ENCODE measurements at places on chromosomes 1 and 21. TPM values are rescaled to one million over a fixed set of nuclear protein-coding genes. Genes with fewer than 3 reads are reported as not detected.
A peak's percentile ranks its signal among the peaks of the same experiment; 100 is the strongest.

DNA sequence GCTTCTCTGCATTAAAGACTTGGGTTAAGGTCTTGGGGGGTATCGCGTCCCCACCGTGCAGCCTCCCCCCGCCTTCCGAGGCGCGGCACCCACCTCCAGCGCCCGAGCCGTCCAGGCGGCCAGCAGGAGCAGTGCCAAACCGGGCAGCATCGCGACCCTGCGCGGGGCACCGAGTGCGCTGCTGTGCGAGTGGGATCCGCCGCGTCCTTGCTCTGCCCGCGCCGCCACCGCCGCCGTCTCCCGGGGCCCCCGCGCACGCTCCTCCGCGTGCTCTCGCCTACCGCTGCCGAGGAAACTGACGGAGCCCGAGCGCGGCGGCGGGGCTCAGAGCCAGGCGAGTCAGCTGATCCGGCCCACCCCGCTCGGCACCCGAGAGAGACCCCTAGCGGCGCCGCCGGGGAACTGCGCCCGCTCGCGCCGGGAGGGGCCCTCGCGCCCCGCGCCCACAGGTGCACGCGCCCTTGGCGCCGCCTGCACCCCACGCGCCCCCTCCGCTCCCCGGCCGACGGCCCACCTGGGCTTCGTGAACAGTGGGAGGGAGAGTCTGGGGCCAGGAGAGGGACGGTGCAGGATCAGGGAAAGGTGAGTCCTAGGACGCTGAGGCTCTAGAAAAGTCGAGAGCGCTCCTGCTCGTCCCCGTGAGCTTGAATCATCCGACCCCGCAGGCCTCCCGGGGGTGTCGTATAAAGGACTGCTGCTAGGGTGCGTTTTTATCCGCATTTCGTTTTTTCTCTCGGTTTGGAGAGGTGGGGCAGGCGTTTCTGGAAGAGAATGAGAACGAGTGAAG is at the start of gene APP:
TSS of gene APP (minus strand) at position 300 of the 787 bp plus-strand sequence. CDS start at position 150, 150 bp downstream.
- peak; percentile 89 for DNase-seq

GRCh38 chr1:8465013-8465412 is 147.1 kb downstream of the SLC45A1 start:
- no peak for DNase-seq

GRCh38 chr1:35883635-35884101 is 659 bp downstream of the AGO1 start:
- peak; percentile 40 for DNase-seq

- DNase-seq: no peak
These were observed 6.1 kb downstream of the CD101 start for GRCh38 chr1:117007719-117008013.

- no peak for DNase-seq
These were observed 14.5 kb downstream of the CFHR4 start for GRCh38 chr1:196902344-196902743.

- DNase-seq: no peak
These were observed 59.4 kb downstream of the AK5 start for GRCh38 chr1:77341195-77341594.

GRCh38 chr1:7549277-7550161 is 221.6 kb upstream of the VAMP3 start:
- DNase-seq: no peak

DNA sequence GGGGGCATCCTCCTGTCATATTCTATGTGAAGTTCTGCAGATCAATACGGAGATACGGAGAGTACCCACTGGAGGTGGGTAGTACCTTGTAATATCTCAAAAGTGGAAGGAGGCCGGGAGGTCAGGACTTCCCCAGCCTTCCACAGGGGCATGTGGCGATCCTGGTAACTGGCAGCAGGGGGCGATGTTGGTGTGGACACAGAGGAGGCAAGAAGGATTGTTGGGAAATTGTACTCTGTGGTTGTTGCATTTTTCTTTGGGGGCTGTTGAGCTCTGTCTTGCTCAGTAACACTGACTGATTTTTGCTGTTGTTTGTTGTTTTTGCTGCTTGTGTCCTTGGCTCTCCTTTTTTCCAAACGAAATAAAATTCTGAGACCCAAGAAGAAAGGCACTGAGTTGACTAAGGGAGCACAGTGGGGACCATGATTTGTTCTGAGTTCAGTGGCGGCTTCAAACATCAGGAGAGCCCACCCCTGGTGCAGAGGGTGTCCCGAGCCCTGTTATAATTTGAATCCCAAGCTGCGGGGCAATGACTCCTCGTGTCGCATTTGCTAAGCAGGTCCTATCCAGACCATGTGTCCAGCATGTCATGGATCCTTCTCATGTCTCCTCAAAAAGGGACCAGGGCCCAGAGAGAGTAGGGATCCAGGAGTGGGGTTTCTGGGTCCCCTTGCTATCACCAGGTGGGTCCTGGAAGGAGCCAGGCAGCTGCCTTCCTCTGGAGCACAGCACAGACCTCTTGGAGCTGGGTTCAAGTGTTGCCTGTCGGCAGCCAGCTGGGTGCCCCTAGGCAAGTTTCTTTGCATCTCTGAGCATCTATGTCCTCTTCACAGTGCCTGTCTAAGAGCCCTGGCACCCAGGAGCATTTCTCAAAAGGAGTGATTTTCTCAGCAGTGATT is 22.8 kb downstream of the LHX4 start:
- DNase-seq: peak; percentile 67

DNA sequence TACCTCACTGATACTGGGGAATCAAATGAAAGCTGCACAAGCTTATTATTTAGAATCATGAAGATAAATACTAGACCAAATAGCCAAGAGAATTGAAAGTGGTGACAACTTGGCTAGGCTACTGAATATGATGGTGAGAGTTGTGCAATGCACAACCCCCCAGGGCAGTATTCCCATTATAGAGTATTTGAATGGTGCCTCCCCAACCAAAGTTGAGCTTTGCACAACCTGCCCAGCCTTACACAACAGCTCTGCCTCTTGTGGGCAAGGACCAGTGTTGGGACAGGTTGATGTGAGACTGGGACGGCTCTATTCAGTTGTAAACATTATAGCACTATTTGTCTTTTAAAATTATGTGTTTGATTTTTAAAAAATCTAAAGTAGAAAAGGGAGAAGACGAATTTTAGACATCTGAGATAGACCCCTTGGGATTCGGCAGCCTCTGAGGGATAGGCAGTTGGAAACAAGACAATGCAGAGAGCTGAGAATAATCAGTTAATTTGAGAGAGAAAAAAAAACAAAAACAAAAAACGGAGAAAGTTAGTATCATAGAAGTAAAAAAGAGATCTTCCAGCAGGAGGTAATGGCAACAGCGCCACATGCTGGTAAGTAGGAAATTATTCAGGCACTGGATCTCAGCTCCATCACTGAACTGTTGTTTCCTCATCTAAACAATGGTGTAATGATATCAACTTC is 91.0 kb upstream of the KCNA3 start:
- no peak for DNase-seq

DNA sequence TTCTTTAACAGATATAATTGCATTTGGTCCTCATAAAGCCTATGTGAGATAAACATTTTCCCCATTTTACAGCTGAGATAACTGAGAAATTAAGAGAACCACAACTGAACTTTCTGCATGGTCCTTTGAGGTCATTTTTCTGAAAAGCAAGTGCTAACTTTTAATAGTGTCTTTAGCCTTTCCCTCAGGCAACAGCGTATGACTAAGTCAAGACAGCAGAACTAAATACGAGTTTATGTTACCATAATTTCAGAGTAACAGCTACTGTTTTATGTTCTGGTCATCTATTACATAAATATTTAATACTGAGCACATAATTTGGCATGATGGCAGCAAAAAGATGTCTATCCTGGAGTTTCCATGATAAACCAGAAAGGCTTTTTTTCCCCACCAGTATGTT is 95.6 kb downstream of the OLFML2B start:
- no peak for DNase-seq

DNA sequence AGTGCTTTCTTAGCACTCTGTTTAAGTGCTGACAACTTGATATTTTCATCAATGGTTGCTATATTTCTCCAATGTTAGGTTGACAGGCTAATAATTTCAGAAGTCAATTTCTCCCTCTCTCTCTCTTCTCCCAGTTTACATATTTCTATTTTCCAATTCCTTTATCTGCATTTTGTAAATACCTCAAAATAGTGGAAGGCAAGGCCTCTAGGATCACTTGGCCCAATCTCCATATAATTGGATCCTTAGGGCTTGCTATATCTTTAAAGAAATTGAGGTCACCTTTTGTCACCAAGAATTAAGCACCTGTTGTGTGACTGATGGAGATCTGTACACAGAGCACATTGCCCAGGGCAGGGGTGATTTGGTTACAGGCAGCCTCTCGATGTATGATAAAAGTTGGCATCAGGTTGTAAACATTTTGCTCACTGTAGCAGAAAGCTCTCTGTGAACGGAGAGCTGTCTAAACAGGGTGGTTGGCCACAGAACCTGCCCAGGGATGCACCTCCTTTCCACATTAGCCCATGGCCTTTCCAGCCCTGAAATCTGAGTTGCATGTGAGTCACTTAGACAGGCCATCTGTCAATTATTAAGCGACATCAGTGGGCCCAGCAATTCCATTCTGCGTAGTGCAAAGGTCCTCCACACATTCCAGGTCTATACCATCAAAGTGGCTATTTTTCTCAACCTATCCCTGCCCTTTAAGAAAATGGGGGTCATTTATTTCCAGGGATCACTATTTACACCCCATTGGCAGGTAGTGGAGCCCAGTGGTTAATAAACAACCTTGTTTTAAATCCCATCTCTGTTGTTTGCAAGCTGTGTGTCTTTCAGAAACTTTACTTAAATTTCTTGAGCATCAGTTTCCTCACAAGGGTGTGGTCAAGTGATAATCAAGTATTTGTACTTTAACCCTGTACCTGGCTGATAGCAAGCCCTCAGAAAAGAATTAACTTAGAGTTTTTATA is 29.1 kb upstream of the IRF2BP2 start:
- DNase-seq: no peak

- no peak for DNase-seq
These were observed 119.5 kb downstream of the NTMT2 start for GRCh38 chr1:170265234-170265633.

DNA sequence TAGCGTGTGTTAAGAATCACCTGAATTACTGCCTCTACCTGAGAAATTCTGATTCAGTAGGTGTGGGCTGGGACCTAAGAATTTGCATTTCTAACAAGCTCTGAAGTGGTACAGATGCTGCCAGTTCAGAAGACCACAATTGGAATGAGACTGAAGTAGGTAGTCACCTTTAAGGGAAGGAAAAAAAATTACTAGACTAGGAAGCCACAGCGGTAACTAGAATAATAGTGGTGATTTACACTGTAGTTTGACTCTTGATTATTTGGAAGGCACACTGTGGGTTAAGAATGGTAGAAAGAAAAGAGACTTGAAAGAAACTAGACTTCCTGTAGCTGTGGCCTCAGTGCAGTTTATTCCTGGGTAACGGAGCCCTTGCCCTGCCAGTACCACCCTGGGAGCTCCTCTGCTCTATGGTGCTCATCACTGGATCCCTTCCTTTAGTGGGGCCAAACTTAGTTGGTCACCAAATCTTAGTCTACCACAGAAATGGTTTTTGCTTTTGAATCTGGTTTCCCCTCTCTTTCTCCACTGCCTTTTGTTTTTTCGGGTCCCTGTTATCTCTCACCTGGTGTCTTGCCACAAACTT is 43.6 kb downstream of the ARID1A start:
- no peak for DNase-seq

DNA sequence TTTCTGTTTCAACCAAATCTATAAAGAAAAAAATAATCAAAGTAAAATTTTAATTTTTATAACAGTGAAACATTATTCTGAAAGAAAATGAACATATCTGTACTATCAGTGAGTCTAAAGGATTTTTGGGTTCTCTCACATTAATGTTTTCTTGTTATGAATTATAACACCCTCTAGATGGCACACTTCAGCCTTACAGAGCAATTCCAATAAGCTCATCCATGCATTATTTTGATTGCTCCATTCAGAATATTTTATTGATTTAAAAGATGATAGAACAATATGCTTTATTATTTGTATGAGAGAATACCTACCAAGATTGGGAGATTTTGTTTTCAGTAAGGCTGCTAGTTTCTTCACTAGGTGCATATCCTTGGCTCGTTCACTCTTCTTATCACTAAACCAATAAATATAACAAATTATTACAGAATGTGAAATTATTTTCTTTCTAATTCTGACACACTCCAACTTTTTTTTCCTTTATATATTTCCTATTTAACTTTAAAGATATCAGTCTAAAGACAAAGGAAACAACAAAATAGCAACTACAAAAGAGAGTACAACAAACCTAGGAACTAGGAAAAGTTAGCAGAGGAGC is 82.4 kb downstream of the RAB3GAP2 start:
- no peak for DNase-seq

DNA sequence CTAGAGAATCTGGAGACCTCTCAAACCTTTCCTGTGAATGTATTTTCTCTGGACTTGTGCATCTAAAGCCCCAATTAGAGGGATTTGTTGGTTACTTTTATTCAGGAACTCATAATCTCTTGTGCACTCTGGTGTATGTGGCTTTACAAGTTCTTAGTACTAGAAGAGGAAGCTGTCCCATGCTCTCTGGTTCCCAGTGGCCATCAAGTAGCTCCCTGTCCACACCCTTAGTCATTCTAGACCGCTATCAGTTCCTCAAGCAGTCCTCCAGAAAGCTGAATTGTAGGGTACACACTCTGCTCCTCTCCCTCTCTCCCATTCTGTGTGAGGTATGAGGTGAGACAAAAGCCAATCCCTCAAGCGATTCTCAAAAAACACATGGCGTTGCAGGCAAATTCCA is 470.3 kb downstream of the PTPRC start:
- DNase-seq: no peak

GRCh38 chr1:90761156-90761555 is 44.1 kb upstream of the BARHL2 start:
- DNase-seq: no peak

GRCh38 chr21:45306832-45307571 is 19.3 kb upstream of the POFUT2 start:
- DNase-seq: peak; percentile 86

GRCh38 chr21:23026878-23027277 is 2028.7 kb downstream of the NCAM2 start:
- DNase-seq: no peak

- no peak for DNase-seq
These were observed 40.0 kb downstream of the CDCP2 start for GRCh38 chr1:54112705-54113368.

DNA sequence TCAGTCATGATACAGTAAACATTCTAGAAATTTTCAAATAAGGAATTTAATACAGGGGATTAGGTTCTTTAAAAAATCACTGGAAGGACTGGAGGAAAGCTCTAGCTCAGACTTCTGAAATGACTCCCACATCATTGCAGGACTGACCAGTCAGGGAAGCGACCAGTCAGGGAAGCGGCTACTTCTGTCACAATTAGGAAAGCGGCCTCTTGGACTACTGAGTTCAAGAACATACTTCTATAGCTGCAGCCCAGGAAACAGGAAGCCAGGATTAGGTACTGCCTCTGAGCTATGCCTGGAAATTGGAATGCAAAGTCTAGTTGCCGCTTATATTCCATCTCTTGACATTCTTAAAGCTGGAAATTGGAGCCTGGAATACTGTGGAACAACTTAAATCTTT is 45.5 kb downstream of the USP25 start:
- no peak for DNase-seq

DPT gene
- 45.6 TPM for total RNA-seq

IFFO2 gene
- 3.3 TPM for total RNA-seq

KIF26B gene
- 3.5 TPM for total RNA-seq

IL20 gene
- total RNA-seq: not detected

CHI3L2 gene
- 1.1 TPM for total RNA-seq

S100A7A gene
- not detected for total RNA-seq

NPHS2 gene
- total RNA-seq: not detected

GBP4 gene
- total RNA-seq: 6.2 TPM

PM20D1 gene
- 1.7 TPM for total RNA-seq

GMEB1 gene
- total RNA-seq: 6.2 TPM

CTH gene
- total RNA-seq: 0.91 TPM

HES5 gene
- 0.63 TPM for total RNA-seq

FHAD1 gene
- total RNA-seq: not detected

TSTD1 gene
- 13.4 TPM for total RNA-seq

Measured in left ventricle myocardium inferior (tissue), 1 donor.